Thoracic aorta (tissue), 2 donors: ENCODE measurements at places on chromosomes 3 and 15.

DNA sequence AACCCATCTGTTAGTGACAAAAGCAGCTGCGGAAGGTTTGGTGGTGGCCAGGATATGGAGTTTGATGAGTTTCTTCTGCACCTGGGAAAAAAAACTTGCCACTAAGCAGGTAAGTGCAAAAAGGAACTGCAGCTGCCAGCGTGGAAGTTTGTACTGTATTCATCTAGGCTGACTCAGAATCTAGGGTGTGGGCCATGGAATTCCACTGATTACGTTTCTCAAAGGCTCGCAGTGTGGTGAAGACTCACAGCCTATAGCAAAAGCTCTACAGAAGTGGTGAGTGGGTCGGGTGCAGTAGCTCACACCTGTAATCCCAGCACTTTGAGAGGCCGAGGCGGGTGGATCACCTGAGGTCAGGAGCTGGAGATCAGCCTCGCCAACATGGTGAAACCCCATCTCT is 334.6 kb upstream of the GRM7 start:
- DNase-seq = no peak

GRCh38 chr3:176347424-176348146 is 849.7 kb downstream of the TBL1XR1 start:
- DNase-seq = no peak

DNA sequence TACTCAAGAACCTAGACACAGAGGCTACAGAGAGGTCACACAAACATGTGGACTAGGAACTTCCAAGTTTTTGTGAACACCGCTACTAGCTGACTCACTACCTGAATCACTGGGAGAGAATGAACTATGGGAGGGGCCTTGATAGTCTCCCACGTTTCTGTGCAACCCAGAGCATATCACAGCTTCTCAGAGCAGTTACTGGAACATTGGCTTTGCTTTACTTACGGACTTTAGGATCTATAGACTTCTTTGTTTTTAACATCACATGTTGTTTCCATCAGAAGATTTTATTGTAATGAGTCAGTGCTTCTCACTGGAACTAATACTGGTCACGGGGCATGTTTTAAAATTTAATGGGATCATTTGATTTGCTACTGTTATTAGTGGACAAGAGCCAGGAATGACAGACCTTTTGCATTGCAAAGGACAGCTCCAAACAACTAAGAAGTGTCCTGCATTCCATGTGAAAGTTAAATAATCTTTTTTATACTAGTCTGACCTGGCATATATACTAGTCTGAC is 35.6 kb downstream of the RTP4 start:
- DNase-seq = peak; percentile 4

- no peak for DNase-seq
Observed at GRCh38 chr3:58683466-58683865, 16.9 kb upstream of the FAM3D start.

GRCh38 chr15:41840673-41841072 is 2.0 kb downstream of the PLA2G4B start:
- no peak for DNase-seq

GRCh38 chr3:105869531-105869833 is 670 bp upstream of the CBLB start:
- no peak for DNase-seq
